ENCODE measurements at places on chromosomes 6 and 20.

DNA sequence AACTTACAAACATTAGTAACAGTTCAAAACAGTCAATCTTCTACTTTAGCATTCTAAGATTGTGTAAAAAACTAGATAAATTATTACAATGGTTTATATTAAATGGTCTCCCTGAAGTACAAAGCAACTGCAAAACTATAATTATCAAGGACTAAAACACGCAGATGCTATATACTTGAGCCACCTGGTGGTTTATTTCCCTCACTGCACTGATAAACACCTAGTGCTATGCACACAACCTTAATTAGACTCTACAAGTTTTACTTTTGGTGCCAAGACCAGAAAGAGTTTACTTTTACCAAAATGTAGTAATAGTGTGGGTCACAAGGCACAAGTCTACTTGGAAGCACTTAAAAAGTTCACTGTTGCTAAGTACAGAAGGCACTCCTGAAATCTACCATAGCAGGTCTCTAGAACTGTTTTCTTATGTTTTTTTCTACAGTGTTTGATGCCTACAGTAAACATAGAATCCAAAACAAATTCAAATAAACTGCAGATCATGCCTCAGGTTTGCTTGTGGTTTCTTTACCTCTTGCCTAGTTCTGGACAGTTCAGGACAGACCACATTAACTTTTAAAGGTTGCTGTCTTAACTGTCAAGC is 49.2 kb downstream of the GMDS start:
- no peak for DNase-seq

- DNase-seq: no peak
Observed at GRCh38 chr6:166538297-166539010, 48.0 kb downstream of the RAMACL start.

DNA sequence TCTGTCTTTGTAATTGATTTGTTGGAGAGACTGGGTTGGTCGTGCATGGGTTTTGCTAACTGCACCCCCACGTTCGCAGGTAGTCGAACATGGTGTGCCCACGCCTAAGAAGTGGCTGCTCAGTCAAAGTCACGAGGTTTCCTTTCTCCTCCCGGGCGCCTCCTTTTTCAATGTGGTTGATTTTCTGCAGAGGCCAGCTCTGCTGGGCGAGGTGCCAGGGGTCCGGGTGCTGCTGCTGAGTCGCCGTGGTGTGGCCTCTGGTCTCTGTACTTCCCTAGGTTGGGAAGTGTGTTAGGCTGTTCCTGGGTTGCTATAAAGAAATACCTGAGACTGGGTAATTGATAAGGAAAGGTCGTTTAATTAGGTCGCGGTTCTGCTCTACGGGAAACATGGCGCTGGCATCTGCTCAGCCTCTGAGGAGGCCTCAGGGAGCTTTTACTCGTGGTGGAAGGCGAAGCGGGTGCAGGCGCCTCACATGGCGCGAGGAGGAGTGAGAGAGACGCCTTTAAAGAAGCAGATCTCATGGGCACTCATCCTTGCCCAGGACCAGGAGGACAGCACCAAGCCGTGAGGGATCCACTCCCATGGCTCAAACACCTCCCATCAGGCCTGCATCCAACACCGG is 14.1 kb downstream of the OSBPL2 start:
- DNase-seq: no peak

DNA sequence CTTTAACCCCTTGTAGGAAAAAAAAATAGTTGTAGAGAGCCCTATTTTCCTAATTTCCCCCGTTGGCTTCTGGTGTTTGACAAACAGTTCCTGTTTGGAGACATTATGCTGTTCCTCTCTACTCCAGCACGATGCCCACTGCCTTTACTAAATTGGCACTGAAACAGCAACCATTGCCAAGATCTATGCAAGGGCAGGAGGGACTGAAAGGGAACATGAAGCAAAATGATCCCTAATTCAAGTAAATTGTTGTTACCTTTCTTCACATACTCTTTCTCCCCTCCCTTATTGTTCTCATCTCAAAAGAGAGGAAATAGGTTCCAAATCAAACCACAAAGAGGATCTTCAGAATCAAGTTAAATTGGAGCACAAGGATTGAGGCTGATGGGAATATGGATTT is 764.1 kb upstream of the MMS22L start:
- DNase-seq: no peak

GRCh38 chr6:124254941-124255685 is 451.4 kb downstream of the NKAIN2 start:
- no peak for DNase-seq

- DNase-seq: no peak
Observed at GRCh38 chr6:39289490-39289889, 24.7 kb downstream of the KCNK17 start.
